ENCODE measurements at places on chromosomes 7 and 10.

- no peak for DNase-seq
Observed at GRCh38 chr7:100582041-100582579, 3.8 kb downstream of the LRCH4 start.

GRCh38 chr10:91987397-91988037 is 63.9 kb downstream of the BTAF1 start:
- no peak for DNase-seq

DNA sequence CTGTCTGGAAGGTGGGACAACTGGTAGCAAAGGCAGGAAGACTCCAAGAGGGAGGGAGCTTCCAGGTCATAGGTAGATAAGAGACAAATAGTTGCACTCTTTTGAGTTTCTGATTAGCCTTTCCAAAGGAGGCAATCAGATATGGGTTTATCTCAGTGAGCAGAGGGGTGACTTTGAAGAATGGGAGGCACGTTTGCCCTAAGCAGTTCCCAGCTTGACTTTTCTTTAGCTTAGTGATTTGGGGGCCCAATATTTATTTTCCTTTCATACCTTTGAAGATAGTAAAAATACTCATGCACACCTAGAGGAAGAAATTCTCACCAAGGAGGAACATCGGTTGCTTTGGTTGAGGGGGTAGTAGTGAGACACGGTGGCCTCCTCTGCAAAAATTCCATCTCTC is 212.1 kb upstream of the SVIL start:
- no peak for DNase-seq

DNA sequence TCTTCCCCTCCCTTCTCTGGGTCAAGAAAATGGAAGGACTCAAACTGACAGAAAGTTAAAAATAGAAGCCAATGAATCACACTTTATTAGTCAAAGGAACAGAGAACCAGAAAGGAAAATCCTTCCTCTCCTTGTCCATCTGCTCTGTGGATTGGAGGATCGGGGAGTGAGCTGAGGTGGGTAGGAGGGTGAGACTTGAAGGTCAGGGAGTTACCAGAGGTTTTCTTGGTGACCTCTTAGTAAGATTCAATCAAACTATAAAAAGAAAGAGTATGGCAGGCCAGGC is 12.2 kb downstream of the TLX1 start:
- DNase-seq, result no peak

- DNase-seq, result no peak
Observed at GRCh38 chr7:29469976-29470557, 93.6 kb upstream of the PRR15 start.

- DNase-seq, result no peak
Observed at GRCh38 chr10:5146920-5147254, 38.1 kb downstream of the AKR1C8 start.

GRCh38 chr10:59709395-59710125 is at the start of gene SLC16A9:
Gene SLC16A9, minus strand, starts transcription at chr10:59709850. Its CDS starts 25,559 bp downstream, at chr10:59684291.
- DNase-seq, result no peak

DNA sequence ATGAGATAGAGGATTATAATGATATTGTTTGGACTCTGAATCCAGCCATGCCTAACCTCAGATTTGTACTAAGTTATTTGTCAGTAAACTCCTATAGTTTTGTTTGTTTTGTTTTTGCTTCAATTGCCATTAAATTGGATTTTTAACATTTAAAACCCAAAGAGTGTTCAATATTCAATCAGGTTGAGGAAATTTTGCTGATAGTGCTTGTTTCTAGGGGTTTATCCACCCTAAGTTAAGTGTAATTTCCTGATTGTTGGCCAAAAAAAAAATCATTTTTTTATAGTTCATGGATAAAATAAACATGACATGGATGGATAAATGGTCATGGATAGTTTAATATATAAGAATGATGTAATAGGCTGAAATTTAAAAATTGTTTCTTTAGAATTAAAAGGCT is 11.4 kb upstream of the BET1 start:
- DNase-seq, result no peak

- no peak for DNase-seq
Observed at GRCh38 chr10:132984801-132985545, 42.6 kb upstream of the CFAP46 start.

- no peak for DNase-seq
Observed at GRCh38 chr10:51620131-51620530, 79.3 kb downstream of the CSTF2T start.

- no peak for DNase-seq
Observed at GRCh38 chr7:133477791-133478190, 224.9 kb downstream of the EXOC4 start.
